ENCODE measurements at places on chromosomes 13 and 19.

GRCh38 chr13:45595965-45596364, 19.6 kb downstream of the ERICH6B start:
- DNase-seq, result no peak

DNA sequence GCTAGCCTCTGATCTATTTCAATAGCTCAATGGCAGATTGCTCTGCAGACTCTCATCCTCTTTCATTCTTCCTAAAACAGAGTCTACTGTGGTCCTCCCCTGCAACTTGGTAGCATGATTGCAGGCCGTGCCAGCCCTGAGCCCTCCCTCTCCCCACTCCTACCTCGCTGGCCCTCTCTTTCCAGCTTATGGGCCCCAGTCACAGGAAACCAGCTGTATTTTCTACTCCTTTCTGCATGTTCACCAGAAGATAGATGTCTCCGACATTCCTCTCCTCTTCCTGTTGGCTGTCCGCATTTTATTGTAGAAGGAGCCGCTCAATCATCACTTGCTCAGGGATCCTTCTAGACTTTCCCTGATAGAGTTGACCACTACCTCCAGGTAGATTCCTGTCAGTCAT, 50.2 kb downstream of the SERP2 start:
- DNase-seq, result no peak

- no peak for DNase-seq
Measured at GRCh38 chr19:30006207-30006606, 64.2 kb downstream of the URI1 start.

DNA sequence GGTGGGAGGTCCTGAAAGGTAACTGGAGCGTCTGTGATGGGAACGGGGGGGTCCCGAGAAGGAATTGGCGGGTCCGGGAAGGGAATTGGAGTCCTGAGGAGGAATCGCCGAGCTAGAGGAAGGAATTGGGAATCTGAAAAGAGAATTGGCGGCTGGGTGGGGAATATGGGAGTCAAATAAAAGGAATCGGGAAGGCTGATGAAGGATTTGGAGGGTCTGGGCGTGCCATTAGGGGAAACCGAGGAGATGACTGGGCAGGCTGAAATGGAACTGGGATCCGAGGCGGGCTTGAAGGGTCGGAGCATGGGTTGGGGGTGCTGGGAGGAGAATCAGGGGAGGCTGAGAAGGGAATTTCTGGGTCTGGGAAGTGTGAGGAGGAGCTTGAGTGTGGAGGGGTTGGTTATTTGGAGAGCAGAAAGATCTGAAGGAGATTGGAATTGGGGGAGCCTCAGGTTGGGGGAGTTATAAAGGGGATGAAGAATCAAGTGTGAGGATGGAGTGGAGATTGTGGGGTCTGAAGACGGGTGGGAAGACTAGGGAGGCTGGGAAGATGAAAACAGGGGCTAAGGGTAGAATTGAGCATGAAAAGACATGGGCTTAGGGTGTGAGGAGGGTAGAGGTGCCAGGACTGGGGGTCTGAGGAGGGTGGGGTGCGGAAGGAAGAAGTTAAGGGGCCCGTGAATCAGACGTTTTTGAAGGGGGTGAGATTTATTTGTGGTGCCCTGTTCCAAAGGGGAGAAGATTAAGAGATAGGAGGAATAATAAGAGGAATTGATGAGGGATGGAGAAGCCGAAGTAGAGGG, 718 bp downstream of the ACTN4 start:
- DNase-seq, result no peak

DNA sequence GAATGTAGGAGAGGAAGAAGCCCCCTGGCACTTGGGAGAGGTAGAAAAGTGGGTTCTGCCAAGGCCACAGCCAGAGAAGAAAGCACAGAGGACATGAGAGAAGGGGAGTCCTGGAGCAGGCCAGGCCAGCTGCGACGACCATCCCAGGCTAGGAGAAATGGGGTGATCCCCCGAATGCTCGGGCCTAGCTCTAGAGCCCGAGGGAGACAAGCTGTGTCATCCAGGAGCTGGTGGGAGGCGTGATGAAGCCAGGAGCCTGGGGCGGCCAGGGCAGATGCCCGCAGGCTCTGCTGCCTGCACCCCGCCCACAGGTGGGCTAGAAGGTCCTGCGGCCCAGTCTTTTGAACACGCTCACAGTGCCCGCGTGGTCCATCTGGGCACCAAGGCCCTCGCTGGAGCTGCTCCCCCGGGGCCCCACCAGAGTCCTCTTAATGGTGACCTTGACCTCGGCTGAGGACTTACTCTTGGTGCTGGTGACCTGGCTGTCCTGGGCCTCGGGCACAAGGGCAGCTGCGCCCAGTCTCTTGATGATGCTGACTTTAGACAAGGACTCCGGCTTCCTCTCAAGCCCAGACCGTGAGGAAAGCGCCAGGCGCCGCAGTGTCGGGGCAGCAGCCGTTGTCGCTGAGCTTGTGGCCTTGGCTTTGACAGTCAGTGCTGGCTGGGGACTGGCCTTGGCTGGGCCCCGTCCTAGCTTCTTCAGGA, 26.5 kb downstream of the C19orf47 start:
- no peak for DNase-seq

GRCh38 chr19:44662691-44663385, 8.4 kb upstream of the CEACAM19 start:
- no peak for DNase-seq

GRCh38 chr13:97278435-97279411, 56.6 kb downstream of the MBNL2 start:
- no peak for DNase-seq

DNA sequence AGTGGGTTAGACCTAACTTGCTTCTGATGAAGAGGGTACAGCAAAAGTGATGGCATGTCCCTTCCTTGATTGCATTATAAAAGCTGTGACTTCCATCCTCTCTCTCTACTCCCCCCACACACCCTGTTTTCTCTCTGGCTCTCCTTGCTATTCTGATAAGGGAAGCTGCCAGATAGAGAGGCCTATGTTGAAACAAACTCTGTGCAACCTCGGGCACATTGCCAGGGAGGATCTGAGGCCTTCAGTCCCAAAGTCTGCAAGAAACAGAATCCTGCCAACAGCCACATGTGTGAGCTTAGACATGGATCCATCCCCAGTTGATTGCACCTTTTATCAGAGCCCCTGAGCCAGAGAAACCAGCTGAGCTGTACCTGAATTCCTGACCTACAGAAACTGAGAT, 44.8 kb upstream of the ARGLU1 start:
- DNase-seq, result no peak

DNA sequence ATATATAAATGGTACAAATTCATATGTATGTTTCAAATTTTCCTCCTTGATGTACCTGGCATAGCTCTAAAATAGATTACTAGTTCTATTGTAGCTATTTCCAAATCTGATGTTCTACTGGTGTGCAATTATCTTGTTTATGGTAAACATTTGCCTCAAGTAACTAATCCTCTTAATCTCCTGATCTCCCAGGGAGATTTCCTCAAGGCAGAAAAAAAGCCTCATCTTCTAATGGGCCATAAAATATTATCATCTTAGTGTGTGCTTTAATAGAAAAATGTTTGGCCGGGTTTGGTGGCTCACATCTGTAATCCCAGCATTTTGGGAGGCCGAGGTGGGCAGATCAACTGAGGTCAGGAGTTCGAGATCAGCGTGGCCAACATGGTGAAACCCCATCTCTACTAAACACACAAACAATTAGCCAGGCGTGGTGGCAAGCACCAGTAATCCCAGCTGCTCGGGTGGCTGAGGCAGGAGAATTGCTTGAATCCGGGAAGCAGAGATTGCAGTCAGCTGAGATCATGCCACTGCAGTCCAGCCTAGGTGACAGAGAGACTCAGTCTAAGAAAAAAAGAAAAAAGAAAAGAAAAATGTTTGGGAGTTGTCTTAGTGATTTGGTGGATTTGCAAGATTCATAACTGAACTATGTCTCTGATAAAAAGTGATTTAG, 498.9 kb upstream of the SLITRK5 start:
- no peak for DNase-seq

DNA sequence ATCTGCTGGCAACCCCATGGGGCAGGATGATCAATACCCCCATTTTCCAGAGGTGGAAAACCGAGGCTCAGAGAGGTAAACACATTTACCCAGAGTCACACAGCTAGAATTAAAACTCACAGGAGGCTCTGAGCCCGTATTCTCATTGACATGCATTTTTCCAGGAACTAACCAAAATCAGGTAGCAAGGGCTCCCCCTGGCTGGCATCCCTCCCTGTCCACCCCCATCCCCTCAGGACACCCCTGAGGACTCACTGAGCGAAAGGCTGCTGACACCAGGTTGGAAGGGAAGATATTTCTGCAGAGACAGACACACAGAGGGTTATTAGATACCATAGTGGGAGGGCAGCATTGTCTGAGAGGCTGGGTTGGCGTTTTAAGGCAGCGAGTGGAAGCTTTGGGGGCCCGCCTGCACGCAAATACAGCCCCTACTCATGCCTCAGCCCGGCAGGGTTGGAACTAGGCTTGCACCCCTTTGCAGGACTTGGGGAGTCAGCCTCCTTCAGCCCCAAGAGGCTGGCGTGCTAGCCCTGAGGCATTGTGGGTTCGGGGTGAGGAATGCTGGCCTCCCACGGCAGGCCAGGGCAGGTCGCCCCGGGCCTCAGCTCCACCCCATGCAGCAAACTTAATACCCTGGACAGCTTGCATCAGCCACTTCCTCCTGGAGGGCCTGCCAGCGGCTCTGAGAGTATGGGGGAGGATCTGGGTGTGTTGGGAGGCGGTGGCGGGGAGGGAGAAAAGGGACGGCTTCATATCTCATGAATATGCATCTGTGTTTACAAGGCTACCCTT, 3.9 kb downstream of the SLC1A5 start:
- no peak for DNase-seq

Measured in activated CD4-positive, CD25-positive, alpha-beta regulatory T cell (primary cell).